ENCODE measurements at places on chromosomes 4 and X.
A peak's percentile ranks its signal among the peaks of the same experiment; 100 is the strongest.

DNA sequence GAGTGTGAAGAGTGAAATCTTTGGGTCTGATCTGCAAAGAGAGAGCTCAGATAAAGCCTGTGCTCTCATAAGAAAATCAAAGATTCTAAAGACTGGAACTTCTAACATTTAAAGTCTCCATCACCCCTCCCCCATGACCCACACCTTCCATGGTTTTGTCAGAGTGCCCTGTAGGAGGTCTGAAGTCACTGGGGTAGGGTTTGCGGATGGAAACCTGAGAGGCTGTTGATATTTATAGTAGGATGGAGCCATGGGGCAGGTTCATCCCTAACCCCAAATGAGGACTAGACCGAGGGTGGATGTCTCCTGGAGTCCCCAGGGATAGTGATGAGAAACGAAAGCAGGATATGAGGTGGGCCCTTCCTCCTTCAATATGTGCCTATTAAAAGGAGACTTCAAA lies 28.4 kb upstream of the NLGN4X start:
- no peak for DNase-seq

DNA sequence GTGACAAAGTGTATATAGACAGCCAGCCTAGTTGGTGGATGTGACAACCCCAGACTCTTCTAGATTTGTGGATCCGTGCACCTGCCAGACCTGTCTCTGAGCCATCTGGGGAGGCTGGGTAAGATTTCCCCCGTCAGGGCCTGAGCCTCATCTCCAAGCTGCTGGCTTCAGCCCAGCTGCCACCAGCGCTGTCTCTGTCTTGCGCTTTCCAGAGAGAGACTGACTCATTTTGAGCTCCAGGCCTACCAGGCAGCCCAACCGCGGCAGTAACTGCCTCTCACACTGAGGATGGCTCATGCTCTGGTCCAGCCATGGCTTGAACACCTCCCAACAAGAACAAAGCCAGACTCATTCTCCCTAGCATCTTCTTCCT lies 26.4 kb downstream of the NOP14 start:
- peak; percentile 46 for DNase-seq

- DNase-seq: no peak
These were observed 611.8 kb downstream of the SPOCK3 start for GRCh38 chr4:166622425-166622977.

- DNase-seq: no peak
These were observed 128.9 kb upstream of the TMEM164 start for GRCh38 chrX:109873983-109874382.

- no peak for DNase-seq
These were observed 279.0 kb downstream of the CFAP47 start for GRCh38 chrX:36198575-36198974.

- no peak for DNase-seq
These were observed 325.2 kb downstream of the MAPK10 start for GRCh38 chr4:86034616-86035015.

- no peak for DNase-seq
These were observed 330.3 kb upstream of the EPHA5 start for GRCh38 chr4:66000510-66001117.

Data from activated T-helper 9 cell treated with anti-CD3 and anti-CD28 coated beads, Interleukin-2, amount 50 U/mL, for 16 hours (primary cell).